Thoracic aorta (tissue), 2 donors: ENCODE measurements at places on chromosomes 13 and 19.

DNA sequence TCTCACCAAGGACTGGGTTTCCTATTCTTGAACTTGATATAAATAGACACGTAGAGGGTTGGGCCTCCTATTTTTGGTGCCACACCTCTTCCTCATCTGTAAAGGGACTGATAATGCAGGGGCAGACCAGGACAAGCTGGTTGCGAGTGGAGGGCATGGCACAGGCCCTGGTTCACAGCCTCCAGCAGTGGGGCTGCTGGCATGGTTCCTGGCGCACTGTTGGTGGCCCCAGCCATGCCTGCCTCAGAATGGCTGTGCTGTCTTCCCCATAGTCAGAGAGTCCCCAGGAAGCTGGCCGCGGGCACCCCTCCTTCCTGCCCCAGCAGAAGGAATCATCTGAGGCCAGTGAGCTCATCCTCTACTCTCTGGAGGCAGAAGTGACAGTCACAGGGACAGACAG is 10.5 kb upstream of the OVOL3 start:
- DNase-seq: no peak

- no peak for DNase-seq
Observed at GRCh38 chr13:73531014-73531413, 472.2 kb downstream of the KLF5 start.

GRCh38 chr13:34502011-34502410 is 440.1 kb upstream of the NBEA start:
- no peak for DNase-seq

DNA sequence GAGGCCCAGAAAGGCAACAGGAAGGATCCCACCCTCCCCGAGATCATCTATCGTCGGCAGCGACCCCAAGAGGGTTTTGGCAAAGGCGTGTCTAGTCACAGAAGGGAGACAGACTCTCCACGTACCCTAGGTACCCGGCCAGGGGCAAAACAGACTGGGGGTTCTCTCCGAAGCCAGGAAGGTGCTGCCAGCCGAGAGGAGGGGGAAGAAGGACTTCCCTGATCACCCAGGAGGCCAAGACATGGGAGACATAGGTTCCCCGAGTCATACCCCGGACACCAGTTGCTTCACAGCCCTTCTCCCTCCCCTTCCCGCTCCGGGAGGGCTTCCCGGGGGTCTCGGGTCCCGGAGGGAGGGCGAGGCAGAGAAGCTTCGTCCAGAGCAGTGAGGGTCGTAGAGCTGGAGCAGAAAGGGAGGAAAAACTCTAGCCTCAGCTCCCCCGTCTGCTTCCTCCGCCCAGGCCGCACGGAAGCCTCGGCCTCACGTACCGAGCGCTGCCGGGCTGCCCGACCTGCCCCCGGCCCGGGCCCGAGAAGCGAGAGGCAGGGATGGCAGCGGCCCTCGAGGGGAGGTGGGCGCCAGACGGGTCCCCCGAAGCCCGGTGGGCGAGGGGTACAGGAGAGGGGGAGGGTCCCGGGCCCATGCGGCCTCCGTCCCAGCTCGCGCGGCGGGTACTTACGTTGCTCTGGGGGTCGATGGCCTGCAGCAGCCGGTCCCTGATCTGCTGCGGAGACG is 644 bp downstream of the MED26 start:
- no peak for DNase-seq

DNA sequence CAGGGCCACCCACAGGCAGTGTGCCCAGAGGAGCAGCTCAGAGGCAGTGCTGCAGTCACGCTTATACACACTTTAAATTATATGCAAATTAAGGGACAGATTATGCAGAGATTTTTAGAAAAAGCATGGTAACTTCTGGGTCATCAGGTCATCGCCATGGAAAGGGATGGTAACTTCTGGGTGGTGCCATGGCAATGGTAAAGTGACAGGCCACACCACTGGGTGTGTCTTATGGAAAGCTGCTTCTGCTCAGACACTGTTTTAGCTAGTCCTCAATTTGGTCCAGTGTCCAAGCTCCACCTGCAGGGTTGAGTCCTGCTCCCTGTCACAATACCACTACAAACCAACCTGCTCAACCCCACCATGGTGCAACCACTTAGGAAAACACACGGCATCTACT is 29.9 kb upstream of the LSM14A start:
- DNase-seq: no peak

GRCh38 chr19:54199401-54199800 is 1.3 kb upstream of the RPS9 start:
- no peak for DNase-seq

- no peak for DNase-seq
Observed at GRCh38 chr13:59495299-59495698, 668.4 kb downstream of the DIAPH3 start.

DNA sequence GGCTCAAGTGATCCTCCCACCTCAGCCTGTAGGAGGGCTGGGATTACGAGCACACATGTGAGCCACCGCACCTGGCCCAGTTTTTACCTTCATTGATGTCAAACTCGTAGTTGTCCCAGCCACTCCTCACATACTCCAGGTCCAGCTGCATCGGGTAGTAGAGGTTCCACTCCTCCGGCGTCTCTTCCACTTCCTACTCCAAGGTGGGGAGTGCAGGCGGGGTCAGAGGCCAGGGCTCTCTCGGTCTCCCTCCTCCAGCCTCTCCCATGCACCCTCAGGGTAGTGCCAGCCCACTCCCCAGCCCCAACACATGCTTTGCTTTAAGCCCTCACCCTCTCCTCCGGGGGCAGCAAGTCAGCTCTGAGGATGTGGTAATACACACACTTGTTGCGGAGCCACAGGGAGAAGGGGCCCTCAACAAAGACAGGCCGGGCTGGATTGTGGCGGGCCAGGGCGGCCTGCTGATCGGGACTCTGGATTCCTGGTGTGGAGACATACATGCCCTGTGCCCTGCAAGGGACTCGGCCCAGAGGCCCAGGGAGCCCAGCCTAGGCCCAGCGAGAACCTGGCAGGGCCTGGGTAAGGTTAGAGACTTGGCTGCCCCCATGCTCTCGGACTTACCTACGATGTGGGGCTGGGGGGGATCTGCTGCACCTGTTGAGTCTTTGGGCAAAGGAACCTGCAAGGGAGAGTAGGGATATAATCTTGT is 1.9 kb upstream of the ZNF653 start:
- no peak for DNase-seq

- no peak for DNase-seq
Observed at GRCh38 chr13:33862016-33862415, 44.1 kb downstream of the RFC3 start.

GRCh38 chr19:51714848-51715247 is 8.9 kb downstream of the HAS1 start:
- DNase-seq: no peak

- no peak for DNase-seq
Observed at GRCh38 chr13:100625447-100625846, 36.9 kb upstream of the GGACT start.

DNA sequence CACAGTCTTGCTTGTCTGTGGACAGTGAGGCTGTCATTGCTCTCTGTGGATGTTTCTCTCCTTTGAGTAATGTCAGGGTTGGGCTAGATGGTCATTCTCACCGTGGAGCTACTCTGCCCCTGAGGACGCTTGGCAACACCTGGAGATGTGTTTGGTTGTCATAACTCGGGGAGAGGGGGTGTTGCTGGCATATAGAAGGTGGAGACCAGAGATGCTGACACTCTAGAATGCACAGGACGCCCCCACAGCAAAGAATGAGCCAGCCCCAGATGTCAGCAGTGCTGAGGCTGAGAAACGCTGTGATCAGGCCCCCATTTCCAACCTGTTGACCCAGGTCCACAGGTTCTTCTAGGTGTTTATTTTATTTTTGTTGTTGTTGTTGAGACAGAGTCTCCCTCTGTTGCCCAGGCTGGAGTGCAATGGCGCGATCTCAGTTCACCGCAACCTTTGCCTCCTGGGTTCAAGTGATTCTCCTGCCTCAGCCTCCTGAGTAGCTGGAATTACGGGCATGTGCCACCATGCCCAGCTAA is 4.6 kb downstream of the CCDC124 start:
- DNase-seq: no peak

- no peak for DNase-seq
Observed at GRCh38 chr13:107518292-107518691, 697.0 kb downstream of the LIG4 start.

DNA sequence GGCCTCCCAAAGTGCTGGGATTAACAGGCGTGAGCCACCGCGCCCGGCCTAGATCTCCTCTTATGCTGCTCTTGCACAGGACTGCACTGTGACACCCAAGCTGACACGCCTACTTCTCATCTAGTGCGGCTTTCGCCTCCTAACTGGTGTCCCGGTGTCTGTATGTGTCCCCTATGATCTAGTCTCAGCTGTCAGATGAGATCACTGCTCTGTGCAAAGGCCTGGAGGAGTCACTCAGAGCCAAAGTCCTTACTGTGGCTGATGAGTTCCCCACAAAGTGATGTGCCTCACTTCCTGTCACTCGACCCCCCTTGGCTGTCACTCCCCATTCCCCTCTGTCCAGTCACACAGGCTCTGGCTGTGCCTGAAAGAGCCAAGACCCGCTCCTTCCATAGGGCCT is 2.5 kb downstream of the ZNF556 start:
- no peak for DNase-seq

- no peak for DNase-seq
Observed at GRCh38 chr13:113337976-113338375, 26.0 kb downstream of the GRTP1 start.

GRCh38 chr13:51929699-51930098 is 67.9 kb downstream of the CCDC70 start:
- DNase-seq: no peak

DNA sequence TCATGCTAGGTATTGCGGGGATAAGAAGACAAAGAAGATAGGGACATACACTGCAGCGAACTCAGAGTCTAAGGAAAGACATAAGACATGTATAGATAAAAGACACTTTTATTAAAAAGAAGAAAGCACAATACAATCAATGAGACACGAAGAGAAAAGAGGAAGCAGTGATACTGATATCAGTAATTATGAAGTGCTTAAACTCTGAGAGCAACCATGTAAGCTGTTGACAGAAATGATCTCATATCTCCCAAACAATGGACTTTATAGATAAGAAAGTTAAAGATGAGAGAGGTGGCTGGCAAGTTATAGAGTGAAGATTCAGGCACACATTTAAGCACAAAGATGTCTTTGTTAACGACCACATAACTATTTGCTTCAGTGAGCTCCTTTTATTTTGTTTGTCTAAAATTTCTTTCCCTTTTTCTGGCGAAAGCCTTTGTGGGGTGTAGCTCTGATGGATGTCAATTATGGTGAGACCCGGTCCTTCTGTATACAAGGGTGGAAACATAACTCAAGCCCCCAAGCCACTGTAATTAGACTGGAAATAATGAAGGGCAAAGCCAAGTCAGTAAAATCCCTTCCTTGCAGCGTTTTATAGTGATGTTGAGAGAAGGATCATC is 818.0 kb upstream of the SLC10A2 start:
- no peak for DNase-seq

DNA sequence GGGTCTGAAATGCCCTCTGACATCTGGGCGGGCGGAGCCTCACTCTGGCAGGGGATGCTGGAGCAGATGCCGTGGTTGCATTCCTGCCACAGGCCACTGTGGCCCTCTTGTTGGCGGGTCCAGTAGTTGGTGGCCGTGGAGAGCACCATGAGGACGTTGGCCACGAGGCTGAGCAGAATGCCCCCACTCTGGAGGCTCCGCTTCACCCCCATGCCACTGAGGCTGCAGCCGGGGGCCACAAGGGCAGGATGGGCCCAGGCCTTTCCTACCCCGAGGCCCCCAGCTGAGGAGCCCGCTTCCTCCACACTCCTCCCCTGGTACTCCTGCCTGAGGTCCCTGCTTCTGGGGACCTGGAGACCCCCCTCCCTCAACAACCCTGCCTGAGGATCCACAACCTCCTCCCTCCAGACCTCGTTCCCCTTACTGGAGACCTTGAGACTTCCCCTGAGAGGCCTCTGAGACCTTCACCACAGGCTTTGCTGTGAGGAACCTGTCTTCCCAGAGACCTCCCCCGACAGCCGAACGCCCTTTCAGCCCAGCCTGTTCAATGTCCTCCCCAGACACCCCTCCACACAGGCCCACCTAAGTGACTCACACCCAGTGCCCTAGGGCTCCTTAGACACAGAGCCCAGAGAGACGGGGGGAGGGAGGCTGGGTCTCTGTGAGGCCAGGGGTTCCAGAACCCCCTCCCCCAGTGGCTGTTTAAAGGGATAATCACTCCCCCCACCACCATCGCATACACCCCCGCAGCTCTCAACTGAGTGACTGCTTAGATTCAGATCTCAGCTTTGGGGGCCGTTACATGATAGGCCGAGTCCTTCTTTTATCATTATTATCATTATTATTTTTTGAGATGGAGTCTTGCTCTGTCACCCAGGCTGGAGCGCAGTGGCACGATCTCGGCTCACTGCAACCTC is at the start of gene CLDND2:
CLDND2 (minus strand) TSS at position 638 of the 917 bp plus-strand sequence; CDS start at position 212, 426 bp downstream.
- DNase-seq: no peak

- no peak for DNase-seq
Observed at GRCh38 chr13:38981096-38981495, 9.5 kb downstream of the STOML3 start.

DNA sequence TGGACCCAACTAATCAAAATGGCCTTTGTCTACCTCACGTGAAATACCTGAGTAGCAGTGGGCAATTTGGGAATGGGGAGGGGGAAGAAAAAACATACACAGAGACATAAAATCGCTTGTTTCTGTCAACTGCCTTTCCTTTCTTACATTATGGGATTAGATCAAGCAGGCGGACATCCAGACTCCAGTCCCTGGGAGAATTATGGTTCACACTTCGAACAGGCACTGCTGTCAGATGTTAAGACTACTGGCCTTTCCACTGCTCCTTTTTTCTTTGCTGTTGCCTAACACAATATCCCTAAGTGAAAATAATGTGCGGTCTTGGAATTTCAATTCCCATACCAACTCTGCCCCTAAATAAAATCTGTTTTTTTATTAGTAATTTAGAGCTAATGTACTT is 1719.7 kb upstream of the SLC10A2 start:
- DNase-seq: no peak

DNA sequence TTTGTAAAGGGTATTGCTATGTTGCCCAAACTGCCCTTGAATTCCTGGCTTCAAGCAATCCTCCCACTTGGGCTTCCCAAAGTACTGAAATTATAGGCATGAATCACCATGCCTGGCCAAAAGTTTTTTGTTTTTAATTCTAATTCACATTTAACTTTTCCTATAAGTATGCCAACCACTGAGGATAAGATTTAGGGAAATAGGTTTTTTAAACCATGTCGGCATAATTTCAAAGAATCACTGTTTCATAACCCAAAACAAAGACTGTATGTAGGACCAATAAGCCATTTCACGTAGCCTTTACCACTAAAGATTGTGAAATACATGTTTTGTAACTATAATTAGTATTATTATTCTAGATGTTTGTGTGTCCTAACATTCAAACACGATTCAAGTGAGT is 8.2 kb downstream of the ZDHHC20 start:
- no peak for DNase-seq

DNA sequence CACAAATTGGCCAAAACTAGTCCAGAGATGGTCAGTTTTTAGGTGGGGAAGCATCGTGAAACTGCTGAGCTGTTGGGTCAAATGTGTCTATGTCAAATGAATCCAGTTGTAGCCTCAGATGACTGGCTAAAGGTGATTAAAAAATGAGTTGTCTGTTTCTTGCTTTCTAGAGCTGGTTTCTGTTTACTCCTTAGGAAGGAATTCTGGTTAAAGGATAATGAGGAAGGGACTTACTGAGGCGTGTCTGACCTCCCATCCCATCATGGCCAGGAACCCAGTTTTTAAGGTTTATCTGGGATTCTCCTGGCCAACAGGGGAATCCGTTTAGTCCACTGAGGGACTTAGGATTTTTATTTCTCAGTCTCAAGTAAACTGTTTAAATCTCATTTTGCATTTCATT is 256.5 kb downstream of the UQCRFS1 start:
- no peak for DNase-seq

GRCh38 chr19:16542910-16543472 is 754 bp upstream of the CHERP start:
- no peak for DNase-seq

- DNase-seq: no peak
Observed at GRCh38 chr19:7817801-7818200, 12.2 kb upstream of the EVI5L start.

GRCh38 chr19:35533201-35533821 is at the start of gene GAPDHS:
Gene GAPDHS, plus strand, starts transcription at chr19:35533456. Its CDS starts 72 bp downstream, at chr19:35533528.
- no peak for DNase-seq
